ENCODE measurements at places on chromosomes 6 and 20.

DNA sequence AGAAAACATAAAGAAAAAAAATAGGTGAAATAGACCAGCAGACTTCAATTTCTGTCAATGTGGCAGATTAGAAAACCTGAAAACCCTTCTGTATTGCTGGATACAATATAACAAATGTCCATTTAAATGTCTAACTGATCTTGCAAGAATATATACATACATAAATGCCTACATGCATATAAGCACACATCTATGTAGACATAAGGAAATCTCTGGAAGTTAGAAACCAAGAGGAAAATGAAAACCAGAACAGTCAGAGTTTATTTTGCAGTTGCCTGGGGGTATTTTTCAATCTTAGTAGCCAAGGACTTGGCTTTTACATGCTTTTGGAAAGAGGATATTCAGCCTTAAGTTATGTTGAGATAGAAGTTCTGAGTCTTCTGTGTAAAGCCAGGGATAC is 184.0 kb downstream of the RPS12 start:
- DNase-seq: no peak

DNA sequence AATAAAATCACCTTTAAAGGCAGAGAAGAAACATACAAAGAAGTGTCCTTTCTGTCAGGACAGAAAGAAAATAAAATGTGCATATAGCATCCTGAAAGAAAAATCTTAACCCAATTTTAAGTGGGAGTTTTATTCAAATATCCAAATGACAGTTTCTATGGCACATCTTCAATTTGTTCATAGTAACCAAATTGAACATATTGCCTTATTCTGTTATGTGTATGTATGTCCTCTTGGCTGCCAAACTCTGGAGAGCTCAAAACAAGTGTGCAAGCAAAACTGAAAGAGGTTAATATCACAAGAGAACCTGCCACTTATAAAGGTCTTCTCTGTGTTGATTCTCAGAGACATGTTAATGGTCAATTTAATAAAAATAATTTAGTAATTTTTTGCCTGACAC is 334.7 kb downstream of the BCKDHB start:
- DNase-seq: no peak

- no peak for DNase-seq
These were observed 48.5 kb downstream of the KIF13A start for GRCh38 chr6:17938901-17939300.

DNA sequence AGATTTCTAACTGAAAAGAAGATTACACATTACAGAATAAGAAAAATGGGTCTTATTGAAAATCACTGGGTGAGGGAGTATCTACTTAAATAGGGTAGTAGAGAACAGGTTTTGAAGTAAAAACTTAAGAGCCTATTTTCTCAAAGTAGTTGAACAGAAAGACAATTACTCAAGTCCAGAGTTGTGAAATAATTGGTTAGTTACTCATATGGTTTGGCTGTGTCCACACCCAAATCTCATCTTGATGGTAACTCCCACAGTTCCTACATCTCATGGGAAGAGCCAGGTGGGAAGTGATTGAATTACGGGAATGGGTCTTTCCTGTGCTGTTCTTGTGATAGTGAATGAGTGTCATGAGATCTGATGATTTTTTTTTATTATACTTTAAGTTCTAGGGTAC is 1035.3 kb upstream of the GJE1 start:
- DNase-seq: no peak

GRCh38 chr6:78598966-78599365 is 268.4 kb upstream of the IRAK1BP1 start:
- DNase-seq: no peak

DNA sequence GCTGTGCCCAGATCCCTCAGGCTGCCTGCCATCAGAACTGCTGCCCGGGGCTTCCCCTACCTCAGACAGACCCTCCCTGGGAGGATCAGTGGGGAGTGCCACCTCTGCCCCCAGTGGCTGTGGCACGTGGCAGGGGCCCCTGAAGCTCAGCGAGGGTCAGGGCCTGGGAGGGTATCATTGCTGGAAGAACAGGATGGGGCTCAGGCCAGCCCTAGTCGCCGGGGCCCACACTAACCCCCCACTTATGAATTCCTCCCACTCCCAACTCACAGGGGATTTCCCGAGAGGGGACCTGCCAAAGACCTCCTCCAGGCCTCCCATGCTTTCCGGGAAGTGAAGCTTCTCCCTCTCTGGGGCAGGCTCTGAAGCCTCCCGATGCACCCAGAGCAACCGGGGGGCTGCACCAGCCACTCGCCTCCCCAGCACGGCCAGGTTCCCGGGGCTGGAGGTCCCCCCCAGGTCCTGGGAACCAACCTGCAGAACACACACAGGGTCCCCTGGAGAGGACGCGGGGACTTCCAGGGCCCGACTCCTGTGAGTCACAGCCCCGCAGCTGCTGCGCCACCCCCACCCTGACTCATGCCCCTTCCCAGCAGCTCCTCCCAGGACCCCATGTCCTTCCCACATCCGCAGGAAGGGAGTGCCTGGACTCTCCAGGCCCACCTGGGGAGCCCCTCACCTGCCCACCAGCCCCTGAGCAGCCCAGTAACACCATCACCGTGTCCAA is 2.5 kb downstream of the TNFRSF6B start:
- DNase-seq: no peak

DNA sequence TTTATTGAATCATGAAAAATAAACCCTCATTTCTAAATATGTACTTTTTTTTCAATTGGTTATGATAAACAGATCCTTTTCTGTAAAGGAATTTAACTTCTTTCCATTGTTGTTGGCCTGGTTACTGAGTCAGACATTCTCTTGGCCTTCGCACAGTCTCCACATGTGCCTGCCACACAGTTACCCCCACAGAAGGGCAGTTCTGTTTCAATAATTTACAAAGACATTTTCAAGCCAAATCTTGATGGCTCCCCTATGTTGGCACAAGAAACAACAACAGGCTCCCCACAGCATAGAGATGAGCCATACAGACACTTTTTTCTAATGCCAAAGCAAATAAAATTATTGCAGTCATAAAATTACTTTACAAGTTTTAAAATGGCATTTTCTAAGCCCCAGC is 55.6 kb upstream of the BEND6 start:
- DNase-seq: no peak

DNA sequence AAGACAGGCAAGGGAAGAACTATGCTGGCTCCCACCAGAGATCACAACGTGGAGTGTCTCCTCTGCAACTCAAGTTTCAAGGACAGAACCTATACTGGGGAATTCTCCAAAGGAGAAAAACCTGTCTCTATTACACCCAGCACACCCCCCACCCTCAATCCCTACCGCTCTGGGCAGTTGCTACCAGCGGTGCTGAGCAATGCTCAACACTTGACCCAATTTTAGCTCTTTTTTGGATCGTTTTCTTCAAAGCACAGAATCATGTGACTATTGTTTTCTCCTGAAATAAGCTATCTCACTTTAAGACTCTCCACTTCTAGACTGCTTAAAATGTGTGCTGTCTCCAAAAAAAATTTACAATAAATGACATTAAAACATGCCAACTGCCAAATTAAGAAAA is 23.3 kb downstream of the MAP7 start:
- no peak for DNase-seq

- DNase-seq: no peak
These were observed 24.4 kb downstream of the SERAC1 start for GRCh38 chr6:158143700-158144099.

DNA sequence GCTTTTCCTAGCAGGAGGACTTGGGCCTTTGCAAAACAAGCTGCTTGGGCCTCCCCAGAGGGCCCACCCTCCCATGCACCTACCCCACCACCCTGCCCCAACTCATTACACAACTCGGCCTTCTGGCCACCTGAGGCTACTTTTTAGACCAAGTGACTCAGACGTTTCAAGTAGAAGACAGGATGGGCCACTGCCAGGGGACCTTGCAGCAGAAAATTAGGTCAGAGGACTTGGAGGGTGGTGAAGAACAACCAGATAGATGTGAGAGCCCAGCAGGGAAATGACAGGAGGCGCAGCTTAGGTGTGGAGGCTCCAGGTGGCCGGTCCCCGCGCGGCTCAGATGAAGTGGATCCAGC is 1.4 kb downstream of the PPP1R3D start:
- DNase-seq: no peak

DNA sequence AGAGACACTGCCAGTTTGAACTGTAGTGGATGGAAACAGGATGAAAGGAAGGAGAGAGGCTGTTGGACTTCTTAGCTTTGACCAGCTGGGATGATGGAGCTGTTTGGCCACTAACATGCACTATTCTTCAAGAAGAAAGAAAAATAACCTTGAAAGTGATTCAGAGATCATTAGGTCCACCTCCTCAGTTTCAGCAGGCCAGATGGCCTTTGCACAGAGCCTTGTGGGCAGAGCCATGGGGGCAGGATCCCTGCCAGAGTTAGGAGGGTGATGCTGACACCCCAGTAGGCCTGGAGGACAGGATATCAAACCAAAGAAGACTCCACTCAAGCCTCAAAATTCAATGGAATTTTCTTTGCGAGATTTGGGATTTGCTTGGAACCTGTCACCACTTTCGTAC is 74.5 kb upstream of the TMEM181 start:
- no peak for DNase-seq

GRCh38 chr6:112296122-112296521 is 41.8 kb upstream of the LAMA4 start:
- DNase-seq: no peak

DNA sequence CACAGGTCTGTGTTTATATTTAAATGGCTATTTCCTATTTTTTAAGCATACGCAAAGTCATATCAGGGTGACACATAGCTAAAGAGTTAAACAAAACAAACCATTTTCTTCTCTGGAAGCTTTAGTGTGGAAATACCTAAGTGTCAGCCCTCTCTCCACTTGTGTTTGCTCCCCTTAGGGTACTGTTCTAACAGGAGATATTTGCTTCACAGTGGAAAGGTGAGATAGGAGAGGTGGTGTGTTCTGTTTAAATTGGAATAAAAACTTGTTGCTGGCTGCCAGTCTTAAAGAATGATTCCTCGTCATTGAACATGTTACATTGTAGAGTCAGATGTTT is 18.9 kb downstream of the PHACTR2 start:
- DNase-seq: no peak

DNA sequence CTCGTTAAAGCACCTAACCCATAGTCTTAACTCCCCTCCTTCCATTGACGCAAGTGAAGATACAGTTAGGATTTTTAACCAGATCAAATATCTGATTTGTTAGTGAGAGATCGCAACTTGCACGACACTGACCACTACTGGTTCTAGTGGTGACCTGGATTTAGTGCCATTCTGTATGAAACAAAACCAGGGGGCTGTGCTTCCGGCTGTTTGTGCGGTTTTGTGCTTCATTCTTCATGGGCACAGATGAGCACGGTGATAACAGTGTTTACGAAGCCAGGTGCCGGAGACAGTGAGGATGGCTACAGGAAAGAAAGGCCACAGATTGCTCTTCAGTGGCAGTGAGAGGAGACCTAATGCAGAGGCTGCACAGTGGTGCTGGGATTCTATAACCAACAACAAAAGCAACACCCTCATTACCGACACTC is 75.5 kb downstream of the NOL4L start:
- DNase-seq: peak; percentile 61

DNA sequence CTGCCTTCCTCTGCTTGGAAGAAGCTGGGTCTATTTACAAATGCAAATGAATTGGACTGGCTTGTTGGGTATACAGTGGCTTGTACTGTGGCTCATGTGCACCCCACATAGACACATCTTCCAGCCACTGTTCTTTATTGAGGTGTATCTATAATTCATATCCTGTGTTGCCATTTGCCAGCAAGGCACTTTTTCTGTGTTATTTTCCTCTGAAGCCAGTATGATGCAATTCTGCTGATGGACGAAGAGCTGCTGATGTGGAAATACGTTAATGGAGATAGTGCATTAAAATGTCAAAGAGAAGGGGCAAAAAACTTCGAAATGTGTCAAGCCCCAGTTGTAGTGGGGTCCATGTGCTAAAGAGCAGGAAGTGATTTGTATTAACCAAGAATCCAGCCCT is 167.5 kb downstream of the TMEM242 start:
- DNase-seq: no peak

DNA sequence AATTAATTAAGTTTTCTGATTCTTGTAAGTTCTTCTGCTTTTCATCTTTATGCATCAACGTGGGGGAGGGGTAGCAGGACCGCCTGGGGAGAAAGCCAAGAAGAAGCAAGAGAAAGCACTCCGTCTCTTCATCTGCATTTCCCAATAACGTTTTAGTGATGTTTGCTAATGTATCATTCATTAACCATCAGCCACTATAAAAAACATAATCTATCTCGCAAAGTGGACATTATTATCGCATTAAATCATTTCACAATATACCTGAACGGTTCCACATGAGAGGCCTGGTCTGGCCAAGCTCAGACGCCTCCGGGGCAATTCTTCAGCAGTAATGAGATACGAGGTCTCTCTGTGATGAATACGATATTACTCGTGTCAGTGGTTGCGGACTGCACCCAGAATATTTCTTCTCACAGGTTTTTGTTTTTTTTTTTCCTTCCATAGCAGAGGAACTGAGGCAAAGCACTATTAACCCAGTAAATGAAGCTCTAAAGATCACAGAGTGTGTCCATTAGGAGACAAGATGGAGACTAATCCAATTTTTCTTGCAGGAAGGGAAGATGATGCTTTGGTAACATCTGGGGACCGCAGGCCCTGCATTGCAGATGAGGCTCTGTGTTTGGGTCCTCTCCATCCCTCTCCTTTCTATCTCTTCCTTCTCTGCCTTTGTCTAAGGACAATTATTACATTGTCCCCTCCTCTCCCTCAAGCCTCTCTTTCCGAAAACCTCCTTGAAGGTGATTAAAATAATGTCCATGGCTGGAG is 156.1 kb downstream of the SLC35B3 start:
- no peak for DNase-seq

DNA sequence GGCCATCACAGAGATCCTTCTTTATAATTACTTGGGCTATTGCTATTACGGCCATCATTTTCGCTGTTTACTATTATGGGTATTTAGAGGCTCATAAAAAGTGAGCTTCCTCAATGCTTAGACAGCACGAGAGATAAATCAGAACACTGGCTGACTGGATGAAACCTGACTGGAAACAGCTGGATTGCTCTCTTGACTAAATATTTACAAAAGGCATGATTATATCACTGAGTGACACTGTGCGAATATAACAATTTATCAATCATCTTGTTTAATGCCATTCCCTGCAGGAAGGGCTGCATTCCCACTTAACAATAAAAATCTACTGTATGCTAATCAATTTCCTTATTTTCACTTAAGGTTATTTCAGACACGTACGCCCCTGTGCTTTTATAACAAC is 260.1 kb upstream of the ARID1B start:
- DNase-seq: no peak

GRCh38 chr6:16239798-16240123 is 1.4 kb downstream of the GMPR start:
- DNase-seq: no peak

GRCh38 chr6:151118461-151119123 is 121.2 kb upstream of the AKAP12 start:
- DNase-seq: no peak

All from effector memory CD4-positive, alpha-beta T cell (primary cell).